ENCODE measurements at places on chromosomes 3 and 15.

DNA sequence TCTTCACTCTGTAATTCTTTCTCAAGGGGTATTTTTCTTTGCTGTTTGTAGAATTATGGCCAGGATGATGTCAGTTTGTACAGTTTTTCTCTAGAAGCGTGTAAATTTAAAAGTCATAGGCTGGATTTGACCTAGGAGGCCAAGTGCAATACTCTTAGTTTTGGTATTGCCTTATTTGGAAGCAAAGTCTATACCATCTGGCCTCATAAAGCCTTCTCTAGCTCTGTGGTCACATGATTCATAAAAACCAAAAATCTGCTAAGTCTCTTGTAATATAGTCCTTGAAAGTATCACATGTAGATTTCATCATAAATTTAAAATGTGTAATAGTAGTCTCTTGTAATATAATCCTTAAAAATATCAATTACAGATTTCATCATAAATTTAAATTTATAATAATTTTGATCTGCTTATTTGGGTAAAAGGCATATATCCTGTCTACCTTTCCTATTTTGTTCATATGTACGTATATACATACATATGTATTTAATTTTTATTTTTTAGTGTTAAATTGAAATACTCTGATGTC lies 25.6 kb downstream of the TEX9 start:
- DNase-seq, result no peak

DNA sequence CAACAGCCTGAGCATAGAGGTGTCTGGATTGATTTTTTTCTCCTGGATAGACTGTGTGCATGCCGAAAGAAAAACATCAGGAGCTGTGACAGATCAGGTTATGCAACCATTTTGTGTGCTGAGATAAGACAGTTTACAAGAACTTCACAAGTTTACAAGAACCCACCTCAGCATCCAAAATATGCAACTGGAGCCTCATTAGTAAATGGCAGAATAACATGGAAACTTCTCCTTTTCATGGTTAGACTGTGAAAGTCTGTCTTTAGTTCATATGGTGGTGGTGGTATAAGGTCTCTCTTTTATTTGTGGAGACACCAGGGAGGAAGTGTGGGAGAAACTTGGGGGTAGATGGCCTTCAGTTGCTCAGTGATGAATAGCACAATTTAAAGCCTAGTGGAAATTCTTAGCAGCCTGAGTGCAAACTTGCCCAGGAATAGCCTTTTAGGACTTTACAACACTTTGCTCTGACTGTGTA lies 3.7 kb upstream of the ZNF609 start:
- DNase-seq, result no peak

DNA sequence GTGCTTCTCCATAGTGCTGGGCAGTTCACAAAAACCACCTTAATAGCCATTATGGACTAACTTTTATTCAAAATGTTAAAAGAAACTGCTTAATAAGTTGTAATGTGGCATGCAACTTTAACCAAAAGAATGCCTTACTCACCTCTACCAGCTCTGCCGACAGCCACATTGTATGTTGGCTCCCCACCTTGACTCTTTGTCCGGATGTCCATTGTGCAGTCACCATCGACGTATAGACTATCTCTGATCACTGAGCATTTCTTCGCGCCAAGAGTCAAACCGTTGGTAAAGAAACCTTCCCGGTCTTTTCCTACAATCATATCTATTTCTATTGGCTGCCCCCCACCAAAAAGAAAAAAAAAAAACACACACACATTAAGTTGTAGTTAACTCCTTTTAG lies 2.5 kb downstream of the PFN2 start:
- DNase-seq, result no peak

GRCh38 chr15:88756521-88756920 lies 46.7 kb upstream of the ACAN start:
- DNase-seq, result no peak

GRCh38 chr3:22101811-22102210 lies 350.8 kb upstream of the ZNF385D start:
- DNase-seq, result no peak

DNA sequence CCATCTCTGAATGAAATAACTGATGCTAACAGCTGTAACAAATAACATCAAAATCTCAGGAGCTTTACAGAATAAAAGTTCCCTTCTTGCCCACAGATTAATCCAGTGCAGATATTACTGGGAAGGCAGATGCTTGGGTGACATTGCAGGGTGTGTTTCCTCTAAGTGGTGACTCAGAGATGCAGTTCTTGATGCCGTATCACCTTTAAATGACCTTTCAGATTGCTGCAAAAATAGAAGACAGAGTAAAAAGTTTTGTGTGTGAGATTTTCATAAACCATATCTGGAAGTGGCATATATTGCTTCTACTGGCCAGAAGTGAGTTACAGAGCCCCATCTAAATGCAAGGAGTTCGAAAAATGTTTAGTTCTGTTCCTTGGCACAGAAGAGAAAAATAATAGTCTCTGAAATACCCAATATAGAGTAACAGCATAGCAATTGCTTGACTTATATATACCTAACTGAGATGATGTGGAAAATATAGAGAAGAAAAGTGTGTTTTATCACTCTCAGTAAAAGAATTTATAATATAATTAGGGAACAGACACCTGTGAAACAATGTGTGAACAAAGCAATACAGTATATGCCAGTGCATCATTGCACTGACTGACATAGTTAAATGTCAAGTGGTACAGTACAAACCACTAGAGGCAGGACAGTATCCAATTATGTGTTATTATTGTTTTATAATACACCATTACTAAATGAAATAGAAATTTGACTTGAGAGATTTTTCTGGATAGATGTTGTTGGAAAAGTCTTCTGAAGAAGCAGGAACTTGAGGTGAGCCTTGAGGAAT lies 430.7 kb upstream of the CBLB start:
- DNase-seq, result no peak

GRCh38 chr15:29678504-29679034 lies 143.7 kb downstream of the TJP1 start:
- DNase-seq, result no peak

GRCh38 chr15:38558372-38559059 lies 6.1 kb downstream of the RASGRP1 start:
- DNase-seq, result no peak

GRCh38 chr15:91368611-91369010 lies 268.6 kb downstream of the SV2B start:
- no peak for DNase-seq

GRCh38 chr3:4825436-4826236 lies 153.6 kb upstream of the BHLHE40 start:
- peak; percentile 25 for DNase-seq

GRCh38 chr3:71432044-71432975 lies 151.2 kb downstream of the FOXP1 start:
- no peak for DNase-seq

GRCh38 chr3:158847452-158847821 lies 45.6 kb downstream of the MFSD1 start:
- DNase-seq, result no peak

DNA sequence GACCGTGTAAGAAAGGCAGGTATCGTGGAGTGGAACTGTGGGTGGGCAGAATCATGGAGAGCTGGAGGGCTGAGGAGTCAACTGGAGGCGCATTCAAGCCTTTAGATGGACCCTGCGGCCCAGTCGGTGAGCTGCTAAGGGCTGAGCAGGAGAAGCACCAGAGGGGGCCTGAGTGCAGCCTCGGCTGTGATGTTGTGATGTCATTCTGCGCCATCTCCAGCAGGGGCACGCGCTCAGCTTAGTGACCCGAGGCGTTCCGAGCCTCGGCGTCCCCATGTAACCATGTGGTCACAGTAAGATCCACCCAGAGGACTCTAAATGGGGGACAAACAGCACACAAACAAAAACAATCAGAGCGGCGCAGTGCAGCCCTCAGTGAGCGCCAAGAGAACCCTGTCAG lies 76.8 kb downstream of the VGLL4 start:
- DNase-seq, result no peak

- no peak for DNase-seq
Measured at GRCh38 chr3:2810723-2811122, 299.5 kb downstream of the IL5RA start.

DNA sequence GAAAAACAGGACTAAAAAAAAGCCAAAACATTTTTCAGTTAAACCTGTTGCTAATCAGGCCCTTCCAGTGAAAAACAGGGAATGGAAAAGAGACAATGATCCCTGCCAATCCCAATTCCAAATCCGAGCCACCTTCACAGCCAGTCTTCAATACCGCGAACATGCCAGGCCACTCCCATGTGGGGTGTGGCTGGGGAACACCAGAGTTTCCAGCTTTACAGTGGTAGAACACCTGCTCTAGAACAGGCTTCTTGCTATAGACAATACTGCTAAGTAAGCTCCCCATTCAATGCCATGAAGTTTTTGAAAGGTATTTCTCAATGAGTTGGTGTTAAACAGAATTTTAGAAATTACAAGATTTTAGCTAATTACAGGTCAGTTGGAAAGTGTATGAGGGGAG lies 228.3 kb downstream of the ATP8B4 start:
- no peak for DNase-seq

DNA sequence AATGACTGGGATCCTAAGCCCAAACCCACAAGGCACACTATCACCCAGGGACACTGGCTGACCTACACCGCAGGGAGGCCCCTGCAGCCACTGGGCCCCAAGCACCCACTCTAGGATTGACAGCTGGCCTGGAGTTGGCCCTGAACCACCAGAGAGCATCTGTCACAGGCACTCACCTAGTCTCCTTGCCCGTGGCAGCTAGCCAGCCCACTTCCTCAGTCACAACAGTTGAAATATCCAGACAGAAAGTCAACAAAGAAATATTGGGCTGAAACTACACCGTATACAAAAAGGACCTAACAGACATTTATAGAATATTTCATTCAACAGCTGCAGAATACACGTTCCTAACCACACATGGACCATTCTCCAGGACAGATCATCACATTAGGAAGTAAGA lies 5.2 kb upstream of the SPINK8 start:
- DNase-seq, result no peak

DNA sequence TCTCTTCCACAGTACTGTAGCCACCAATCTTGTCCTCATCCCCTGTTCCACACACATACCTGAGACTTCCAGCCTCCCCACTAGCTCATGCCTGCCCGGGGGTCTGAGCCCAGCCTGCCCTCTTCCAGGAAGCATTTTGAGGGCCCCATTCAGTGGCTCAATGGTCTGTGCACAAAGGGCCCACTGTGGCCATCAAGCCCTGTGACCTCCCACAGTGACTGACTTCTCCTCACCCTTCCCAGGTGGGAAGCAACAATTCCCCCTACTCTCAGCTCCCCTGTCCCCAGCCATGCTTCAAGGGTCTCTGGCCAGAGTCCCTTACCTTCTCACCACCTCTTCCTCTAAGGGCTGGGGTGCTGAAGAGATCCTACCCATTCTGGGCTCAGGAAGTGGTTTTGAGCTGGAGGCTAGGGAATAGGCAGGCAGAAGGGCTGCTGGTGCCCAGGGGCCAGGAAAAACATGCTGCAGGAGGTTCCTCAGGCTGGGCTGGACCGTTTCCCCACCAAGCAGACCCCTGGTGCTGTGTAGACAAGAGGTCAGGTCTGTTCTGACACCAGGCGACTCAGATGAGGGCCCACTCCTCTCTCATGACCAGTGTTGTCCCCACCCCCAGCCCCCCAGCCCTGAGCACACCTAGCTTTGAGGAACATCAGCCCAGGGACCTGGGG lies 3.0 kb upstream of the KLF15 start:
- no peak for DNase-seq

DNA sequence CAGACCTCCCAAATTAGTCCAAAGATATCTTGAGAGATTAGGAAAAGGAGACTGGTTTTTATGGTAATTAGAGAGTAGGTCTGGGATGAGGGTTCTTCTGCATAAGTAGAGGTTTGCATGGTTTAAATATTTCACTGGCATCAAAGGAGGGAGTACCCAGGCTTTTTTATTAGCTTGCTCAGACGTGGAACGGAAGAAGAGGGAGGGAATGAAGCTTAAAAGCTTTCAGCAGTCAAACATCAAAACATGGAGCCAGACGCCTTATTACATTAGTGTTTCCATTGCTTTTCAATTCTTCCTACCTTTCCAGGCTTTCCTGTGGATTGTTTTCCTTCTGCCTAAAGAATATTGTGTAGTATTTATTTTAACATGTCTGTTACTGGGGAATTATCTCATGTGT lies 342.1 kb upstream of the SOX2 start:
- DNase-seq, result no peak

- DNase-seq, result no peak
Measured at GRCh38 chr3:46006238-46007032, 10.8 kb upstream of the FYCO1 start.

GRCh38 chr3:23341147-23341838 lies 138.2 kb downstream of the UBE2E2 start:
- DNase-seq, result no peak

DNA sequence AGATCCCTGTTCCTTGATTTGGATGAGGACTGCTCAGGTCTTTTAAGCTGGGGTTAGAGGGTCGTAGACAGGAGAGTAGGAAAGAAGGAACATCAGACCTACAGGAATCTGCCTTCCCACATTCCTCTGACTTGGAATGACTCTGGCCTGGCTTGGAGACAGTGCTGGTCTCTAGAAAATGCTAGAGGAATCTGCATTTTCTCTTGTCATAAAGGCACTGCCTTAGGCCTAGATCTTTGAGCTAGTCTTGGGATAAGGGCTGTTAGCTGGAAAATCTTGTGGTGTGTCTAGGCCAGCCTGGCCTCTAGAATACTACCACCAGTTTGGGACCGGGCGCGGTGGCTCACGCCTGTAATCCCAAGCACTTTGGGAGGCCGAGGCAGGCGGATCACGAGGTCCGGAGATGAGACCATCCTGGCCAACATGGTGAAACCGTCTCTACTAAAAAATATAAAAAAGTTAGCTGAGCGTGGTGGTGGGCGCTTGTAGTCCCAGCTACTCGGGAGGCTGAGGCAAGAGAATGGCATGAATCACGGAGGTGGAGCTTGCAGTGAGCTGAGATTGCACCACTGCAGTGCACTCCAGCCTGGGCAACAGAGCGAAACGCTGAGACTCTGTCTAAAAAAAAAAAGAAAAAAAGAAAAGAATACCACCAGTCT lies 17.3 kb upstream of the BSN start:
- DNase-seq, result no peak

GRCh38 chr15:94206463-94207167 lies 24.7 kb upstream of the MCTP2 start:
- peak; percentile 34 for DNase-seq

DNA sequence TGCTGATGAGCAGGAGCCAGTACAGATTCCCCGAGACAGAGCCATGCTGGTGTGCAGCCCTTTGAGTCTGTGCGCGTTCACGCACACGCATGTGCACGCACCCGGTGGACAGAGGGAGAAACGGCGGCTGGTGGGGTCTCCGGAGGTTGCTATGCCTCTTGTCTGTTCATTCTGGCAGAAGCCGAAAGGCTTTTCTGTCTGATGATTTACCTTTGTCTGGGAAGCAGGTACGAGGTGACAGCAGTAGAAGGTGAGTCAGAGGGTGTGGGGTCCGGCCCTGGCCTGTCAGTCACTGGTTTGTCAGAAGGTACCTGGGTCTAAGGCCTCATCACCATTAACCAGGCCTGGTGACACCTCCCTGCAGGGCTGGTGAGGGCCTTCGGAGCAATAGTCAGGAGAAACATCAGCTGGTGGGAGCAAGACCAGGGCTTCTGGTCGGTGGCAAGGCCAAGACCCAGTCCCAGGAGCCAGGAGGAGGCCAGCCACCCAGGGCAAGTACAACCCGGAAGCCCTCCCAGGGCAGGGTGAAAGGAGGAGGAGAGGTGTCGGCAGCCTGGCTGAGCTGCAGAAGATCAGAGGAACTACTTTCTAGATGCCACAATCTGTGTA lies 7.5 kb downstream of the PCSK6 start:
- DNase-seq, result no peak
